ENCODE measurements at places on chromosomes 5 and 9.
A peak's percentile ranks its signal among the peaks of the same experiment; 100 is the strongest.

GRCh38 chr9:100515578-100516494 is 42.9 kb downstream of the TMEFF1 start:
- DNase-seq, result no peak

- peak; percentile 85 for DNase-seq
These were observed 841 bp downstream of the RAD23B start for GRCh38 chr9:107283623-107284616.

- DNase-seq, result peak; percentile 70
These were observed 502 bp downstream of the NSD1 start for GRCh38 chr5:177133853-177134696.

- no peak for DNase-seq
These were observed 27.1 kb downstream of the SLC9A3 start for GRCh38 chr5:497090-497700.

All from MG63 (cell line).